ENCODE measurements at places on chromosomes 12 and 14. TPM values are rescaled to one million over a fixed set of nuclear protein-coding genes. Genes with fewer than 3 reads are reported as not detected.

The PRICKLE1 gene
- total RNA-seq, result 8.7 TPM

The GLRX5 gene
- 28.7 TPM for total RNA-seq

The C12orf75 gene
- total RNA-seq, result 36.3 TPM

The MAP3K9 gene
- 19.3 TPM for total RNA-seq

The CEBPE gene
- total RNA-seq, result 0.31 TPM

The ASCL1 gene
- total RNA-seq, result 21.1 TPM

The ENDOU gene
- total RNA-seq, result not detected

The REP15 gene
- 3.0 TPM for total RNA-seq

The ARHGDIB gene
- 5.8 TPM for total RNA-seq

The SSTR1 gene
- 14.8 TPM for total RNA-seq

The NOXRED1 gene
- total RNA-seq, result 0.16 TPM

The CCND2 gene
- 300 TPM for total RNA-seq

The CNTN1 gene
- 385 TPM for total RNA-seq

The SLC10A1 gene
- not detected for total RNA-seq

The ADIPOR2 gene
- total RNA-seq, result 35.7 TPM

The KERA gene
- total RNA-seq, result 3.0 TPM

The P2RX2 gene
- total RNA-seq, result not detected

The FOXM1 gene
- total RNA-seq, result 1.1 TPM

The PSMC6 gene
- 131 TPM for total RNA-seq

The TROAP gene
- total RNA-seq, result 1.2 TPM

The SETD3 gene
- total RNA-seq, result 78.8 TPM

The GIT2 gene
- total RNA-seq, result 27.8 TPM

The IL31 gene
- total RNA-seq, result not detected

The C12orf42 gene
- total RNA-seq, result 2.3 TPM

The SLC25A47 gene
- not detected for total RNA-seq

The RD3L gene
- not detected for total RNA-seq

The TEAD4 gene
- 0.94 TPM for total RNA-seq

The SYNE3 gene
- total RNA-seq, result 2.2 TPM

The NTF3 gene
- total RNA-seq, result 2.3 TPM

The MYBPC1 gene
- total RNA-seq, result 2.0 TPM

The TTC6 gene
- total RNA-seq, result 0.62 TPM

The JAG2 gene
- 31.7 TPM for total RNA-seq

The KCNC2 gene
- 21.1 TPM for total RNA-seq

The LRIG3 gene
- 12.3 TPM for total RNA-seq

The LRTM2 gene
- 4.5 TPM for total RNA-seq

The ACRBP gene
- 0.62 TPM for total RNA-seq

The ACSS3 gene
- 8.9 TPM for total RNA-seq

The LRP1-AS gene
- not detected for total RNA-seq

The MYH7 gene
- 0.31 TPM for total RNA-seq

The CHGA gene
- 37.9 TPM for total RNA-seq

The GRIN2B gene
- 144 TPM for total RNA-seq

The SOAT2 gene
- total RNA-seq, result not detected

The C1QL4 gene
- total RNA-seq, result 0.16 TPM

The PLD4 gene
- 5.8 TPM for total RNA-seq

The GPX2 gene
- total RNA-seq, result not detected

The OLR1 gene
- total RNA-seq, result 7.3 TPM

The POMT2 gene
- total RNA-seq, result 11.5 TPM

The CISTR gene
- not detected for total RNA-seq

The RAPGEF3 gene
- 9.0 TPM for total RNA-seq

The PLA2G1B gene
- not detected for total RNA-seq

The GAS2L3 gene
- 88.0 TPM for total RNA-seq

The CLECL1 gene
- total RNA-seq, result not detected

The KRT71 gene
- total RNA-seq, result not detected

The LMNTD1 gene
- total RNA-seq, result 1.1 TPM
